ENCODE measurements at places on chromosomes 12 and 14. TPM values are rescaled to one million over a fixed set of nuclear protein-coding genes. Genes with fewer than 3 reads are reported as not detected.
A peak's percentile ranks its signal among the peaks of the same experiment; 100 is the strongest.

The GPR65 gene
- total RNA-seq = 0.64 TPM

The KRT83 gene
- total RNA-seq = not detected

The FSCB gene
- not detected for total RNA-seq

The TTC5 gene
- 14.3 TPM for total RNA-seq

The APOF gene
- total RNA-seq = not detected

The RND1 gene
- total RNA-seq = 1.0 TPM

The LRP1-AS gene
- total RNA-seq = 0.46 TPM

The DHRS1 gene
- total RNA-seq = 17.7 TPM

DNA sequence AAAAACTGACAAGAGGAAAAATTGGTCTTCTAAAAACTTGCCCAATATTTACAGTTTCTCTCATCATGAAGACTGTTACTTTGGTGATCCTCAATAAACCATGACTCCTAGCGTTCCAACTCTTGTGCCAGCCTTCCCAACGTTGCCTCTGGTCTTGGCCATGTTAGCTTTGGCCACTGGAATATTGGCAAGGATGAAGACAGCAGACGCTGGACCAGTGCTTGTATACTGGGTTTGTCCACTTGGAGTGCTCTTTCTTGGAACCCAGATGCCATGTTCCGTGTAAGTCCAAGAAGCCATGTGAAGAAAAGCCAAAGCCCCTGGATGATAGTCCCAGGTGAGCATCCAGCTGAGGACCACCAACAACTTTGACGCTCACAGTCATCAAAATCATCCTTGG, 379.6 kb downstream of the NUAK1 start:
- DNase-seq = no peak
- H3K4me1 ChIP-seq = peaks cover 3% of the 10 kb centered on the region
- H3K36me3 ChIP-seq = no peaks in the 10 kb centered on the region
- H3K27ac ChIP-seq = no peak overlapping the region
- peaks cover 3% of the 10 kb centered on the region for H3K27me3 ChIP-seq

GRCh38 chr14:100850841-100851585, 25.1 kb downstream of the MEG3 start:
- H3K36me3 ChIP-seq = no peaks in the 10 kb centered on the region
- peak; percentile 72 for DNase-seq
- no peak overlapping the region for H3K4me3 ChIP-seq
- H3K27ac ChIP-seq = no peak overlapping the region
- H3K27me3 ChIP-seq = peaks cover 1% of the 10 kb centered on the region

DNA sequence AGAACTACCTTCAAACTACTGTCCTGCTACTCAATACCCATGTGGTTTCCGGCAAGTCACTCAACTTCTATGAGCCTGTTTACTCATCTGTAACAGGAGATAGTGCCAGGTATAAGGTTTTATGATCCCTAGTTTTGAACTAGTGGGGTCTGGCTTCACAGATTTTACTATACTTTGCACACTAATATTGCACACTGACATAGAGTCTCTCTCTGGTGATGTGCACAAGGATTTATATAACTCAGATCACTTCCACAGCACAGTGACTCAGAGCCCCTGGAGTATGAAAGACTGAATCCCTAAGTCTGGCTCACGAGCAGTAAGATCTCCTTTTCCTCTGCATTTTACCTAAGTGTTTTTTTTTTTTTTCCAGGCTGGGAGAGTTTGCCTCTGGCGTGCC, 69.7 kb upstream of the SLC38A2 start:
- H3K36me3 ChIP-seq = no peaks in the 10 kb centered on the region
- no peak for DNase-seq
- peaks cover 19% of the 10 kb centered on the region for H3K4me1 ChIP-seq
- no peak overlapping the region for H3K4me3 ChIP-seq

DNA sequence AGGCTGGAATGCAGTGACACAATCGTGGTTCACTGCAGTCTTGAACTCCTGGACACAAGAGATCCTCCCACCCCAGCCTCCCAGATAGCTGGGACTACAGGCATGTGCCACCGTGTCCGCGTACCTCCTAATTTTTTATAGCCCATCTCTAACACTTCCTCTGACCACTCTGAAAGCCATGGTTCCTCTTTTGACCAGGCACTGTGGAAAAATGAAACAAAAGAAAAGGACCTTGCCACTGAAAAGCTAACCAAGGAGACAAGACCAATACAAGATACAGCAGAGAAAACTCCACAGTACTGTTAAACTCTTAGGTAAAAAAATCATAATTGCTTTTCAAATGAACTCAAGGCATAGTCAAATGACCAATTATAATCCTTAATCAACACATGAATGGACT, 233.3 kb downstream of the NEDD1 start:
- no peak for DNase-seq
- H3K27ac ChIP-seq = peak overlapping the region; percentile 1
- peaks cover 49% of the 10 kb centered on the region for H3K4me1 ChIP-seq

DNA sequence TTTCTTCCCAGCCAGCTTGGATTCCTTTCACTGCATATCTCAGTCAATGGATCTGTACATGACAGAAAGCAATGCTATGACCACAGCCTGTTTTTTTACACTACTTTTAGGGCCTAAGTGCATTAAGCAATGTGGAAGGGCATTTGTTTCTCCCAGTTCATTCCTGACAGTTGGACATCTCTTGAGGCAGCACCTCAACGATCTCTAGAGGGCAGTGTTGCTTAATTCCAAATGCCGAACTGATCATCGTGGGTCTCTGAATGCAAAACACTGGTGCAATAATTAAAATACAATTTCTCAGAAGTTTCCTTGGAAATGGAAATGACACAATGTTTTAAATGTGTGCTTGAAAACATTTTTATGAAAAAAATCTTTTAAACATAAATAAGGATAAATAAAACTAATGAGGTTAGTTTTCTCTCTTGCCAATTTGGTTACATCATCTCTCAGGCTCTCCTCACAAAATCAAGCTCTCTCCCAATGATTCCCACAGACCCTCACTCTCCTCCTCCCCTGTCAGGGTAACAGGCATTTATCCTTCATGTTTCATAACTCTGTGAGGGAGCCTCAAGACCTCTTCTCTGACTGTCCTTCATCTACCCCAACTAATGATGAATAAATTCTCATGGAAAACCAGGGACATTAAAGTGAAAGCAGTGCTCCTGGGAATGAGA, 192.4 kb upstream of the SLC16A7 start:
- H3K36me3 ChIP-seq = no peaks in the 10 kb centered on the region
- H3K4me1 ChIP-seq = no peaks in the 10 kb centered on the region
- no peak overlapping the region for H3K27ac ChIP-seq

All from endothelial cell (in vitro differentiated cells).